Pancreas (tissue), 10 donors: ENCODE measurements at places on chromosomes 13 and 19.
A peak's percentile ranks its signal among the peaks of the same experiment; 100 is the strongest.

GRCh38 chr13:94305463-94305862 lies 174.0 kb downstream of the DCT start:
- DNase-seq = no peak

DNA sequence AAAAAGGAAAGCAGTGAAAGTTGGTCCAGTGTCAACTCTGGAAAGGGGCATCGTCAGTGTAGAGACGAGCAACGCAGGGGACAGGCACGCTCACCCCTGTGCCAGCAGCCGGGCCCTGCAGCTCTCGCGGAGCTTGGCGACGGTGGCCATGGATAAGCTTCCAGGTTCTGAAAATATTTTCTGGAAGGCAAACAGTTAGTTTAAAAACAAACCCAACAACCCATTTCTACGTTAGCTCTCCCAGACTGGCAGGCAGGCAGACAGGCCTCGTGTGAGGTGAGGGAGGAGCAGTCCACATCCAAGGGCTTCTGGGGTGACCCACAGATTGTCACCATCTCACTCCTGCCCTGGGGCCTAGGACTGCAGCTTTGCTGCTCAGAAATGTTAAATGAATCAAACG lies 27.4 kb downstream of the LAMP1 start:
- no peak for DNase-seq

- no peak for DNase-seq
Measured at GRCh38 chr19:50837300-50837699, 3.9 kb upstream of the KLK15 start.

DNA sequence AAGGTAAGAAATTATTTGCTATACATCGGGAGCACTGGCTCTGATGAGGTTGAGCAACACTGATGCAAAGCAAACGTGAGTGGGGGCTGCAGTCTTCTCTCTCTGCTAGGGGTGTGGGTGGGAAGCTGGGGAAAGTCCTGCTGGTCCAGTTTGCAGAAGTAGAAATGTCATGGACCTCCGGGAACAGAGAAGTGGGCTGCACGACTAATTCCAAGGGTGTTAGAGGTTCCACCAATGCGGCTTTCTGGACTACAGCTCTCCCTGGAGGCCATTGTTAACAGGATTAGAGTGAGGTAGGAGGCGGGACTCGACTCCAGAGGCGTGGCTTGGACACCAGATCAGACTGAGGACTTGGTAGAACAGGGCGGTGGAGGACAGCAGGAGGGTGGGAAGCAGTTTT lies 5.7 kb upstream of the FBXO27 start:
- DNase-seq = peak; percentile 57

DNA sequence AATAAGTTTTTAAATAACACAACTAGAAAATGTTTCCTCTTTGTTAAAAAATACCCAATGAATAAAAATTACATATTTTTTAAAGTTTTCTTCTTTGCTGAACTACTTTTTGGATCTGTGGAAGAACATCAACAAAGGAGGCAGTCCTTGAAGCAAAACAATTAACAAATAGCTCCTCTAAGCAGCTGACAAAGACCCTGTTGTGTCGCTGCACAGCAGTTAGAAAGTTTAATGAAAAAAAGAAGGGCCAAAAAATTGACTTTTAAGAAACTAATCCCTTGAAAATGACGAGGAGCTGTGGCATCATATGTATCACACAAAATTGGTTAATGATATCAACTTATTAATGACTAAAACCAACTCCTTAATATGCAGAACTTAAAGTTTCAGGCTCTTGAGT lies 72.1 kb downstream of the SLITRK1 start:
- no peak for DNase-seq

- no peak for DNase-seq
Measured at GRCh38 chr19:364496-365287, 20.1 kb upstream of the MIER2 start.

- no peak for DNase-seq
Measured at GRCh38 chr13:51500687-51501086, 47.9 kb upstream of the INTS6 start.

GRCh38 chr19:17235300-17235970 lies 9.4 kb downstream of the OCEL1 start:
- DNase-seq = peak; percentile 68

- DNase-seq = no peak
Measured at GRCh38 chr13:100536643-100537180, 51.9 kb downstream of the GGACT start.

GRCh38 chr13:93004919-93005318 lies 221.7 kb upstream of the GPC6 start:
- no peak for DNase-seq

DNA sequence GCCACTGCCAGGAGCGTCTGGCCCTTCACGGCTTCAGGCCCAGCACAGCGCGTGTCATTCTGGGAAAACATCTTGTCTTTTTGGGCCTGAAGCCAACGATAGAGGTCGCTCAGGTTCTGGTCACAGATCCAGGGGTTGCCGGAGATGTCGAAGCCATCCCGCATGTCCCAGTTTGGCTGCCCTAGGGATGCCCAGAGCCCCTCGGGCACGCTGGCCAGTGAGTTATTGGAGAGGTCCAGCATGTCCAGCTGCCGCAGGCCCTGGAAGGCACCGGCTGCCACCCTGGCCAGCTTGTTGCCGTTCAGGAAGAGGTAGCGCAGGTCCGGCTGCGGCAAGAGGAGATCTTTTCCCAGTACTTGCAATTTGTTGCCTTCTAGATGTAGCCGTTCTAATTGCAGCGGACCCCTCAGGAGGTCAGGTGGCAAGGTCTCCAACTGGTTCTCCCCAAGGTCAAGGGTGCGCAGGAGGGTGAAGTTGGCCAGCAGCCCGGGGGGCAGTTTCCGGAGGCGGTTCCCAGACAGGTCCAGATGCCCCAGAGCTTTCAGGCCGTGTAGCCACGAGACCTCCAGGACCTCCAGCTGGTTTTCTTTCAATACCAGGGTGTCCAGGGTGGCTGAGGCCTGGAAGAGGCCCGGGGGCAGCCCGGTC lies 1.8 kb downstream of the LRG1 start:
- no peak for DNase-seq

DNA sequence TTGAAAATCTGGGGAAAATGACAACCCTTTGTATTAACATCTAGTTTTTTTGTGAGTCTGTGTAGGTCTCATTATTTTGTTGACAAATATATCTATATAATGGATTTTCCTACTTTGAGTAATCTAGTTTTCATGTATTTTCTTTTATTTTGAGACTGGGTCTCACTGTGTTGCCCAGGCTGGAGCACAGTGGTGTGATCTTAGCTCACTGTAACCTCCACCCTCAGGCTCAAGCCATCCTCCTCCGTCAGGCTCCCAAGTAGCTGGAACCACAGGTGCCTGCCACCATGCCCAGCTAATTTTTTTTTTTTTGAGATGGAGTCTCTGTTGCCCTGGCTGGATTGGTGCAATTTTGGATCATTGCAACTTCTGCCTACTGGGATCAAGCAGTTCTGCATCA lies 9.2 kb downstream of the ZNF525 start:
- no peak for DNase-seq

GRCh38 chr13:75861786-75862185 lies 225.7 kb downstream of the LMO7 start:
- DNase-seq = no peak

- no peak for DNase-seq
Measured at GRCh38 chr19:48190885-48191284, 20.4 kb downstream of the ZSWIM9 start.

DNA sequence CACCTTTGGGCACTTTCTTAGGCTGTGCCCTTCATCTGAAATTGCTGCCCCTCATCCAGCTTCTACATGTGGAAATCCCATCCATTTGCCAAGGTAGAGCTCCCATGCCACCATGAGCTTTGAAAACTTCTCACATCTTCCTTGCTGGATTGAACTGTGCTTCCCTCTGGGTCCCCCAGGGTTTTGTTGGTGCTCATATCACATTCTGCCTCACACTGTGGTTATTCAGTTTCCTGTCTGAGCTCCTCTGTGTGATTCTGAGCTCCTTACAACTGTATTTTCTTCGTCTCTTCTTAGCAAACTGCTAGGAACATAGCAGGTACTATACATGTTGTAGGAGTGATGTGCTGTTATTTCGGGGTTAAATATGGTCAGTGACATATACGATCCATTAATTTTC lies 74.9 kb upstream of the KL start:
- no peak for DNase-seq

GRCh38 chr19:40596608-40597328 lies 4.4 kb upstream of the LTBP4 start:
- peak; percentile 73 for DNase-seq

DNA sequence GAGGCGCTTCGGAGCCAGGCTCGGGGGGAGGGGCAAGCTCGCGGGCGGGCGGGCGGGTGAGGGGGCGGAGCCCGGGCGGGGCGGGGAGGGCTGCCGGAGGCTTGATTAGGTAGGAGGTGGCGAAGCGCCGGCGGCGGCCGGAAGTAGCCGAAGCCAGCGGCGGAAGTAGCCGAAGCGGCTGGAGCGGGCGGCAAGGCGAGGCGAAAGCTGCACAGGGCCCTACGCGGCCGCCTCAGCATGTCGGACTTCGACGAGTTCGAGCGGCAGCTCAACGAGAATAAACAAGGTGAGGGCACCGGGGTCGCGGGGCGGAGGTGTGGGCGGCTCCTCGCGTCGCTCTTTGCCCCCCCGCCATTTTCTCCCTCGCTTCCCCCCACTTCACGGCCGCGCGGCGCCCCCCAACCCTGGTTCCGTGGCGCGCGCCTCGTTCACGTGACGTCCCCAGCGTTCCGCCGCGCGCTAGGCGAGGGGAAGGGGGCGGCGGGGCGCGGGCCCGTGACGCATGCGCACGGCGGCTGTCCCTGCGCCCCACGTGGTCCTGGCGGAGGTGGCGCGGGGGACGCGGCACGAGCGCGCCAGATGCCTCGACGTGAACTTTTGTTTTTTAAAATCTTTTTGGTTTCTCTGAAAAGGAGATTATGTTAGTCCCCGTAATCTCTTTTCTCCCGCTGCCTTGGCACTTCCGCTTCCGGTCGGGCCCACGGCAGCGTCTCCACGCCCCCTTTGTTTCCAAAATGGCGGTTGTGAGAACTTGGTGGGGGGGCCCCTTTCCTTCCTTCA lies at the start of gene U2AF2:
U2AF2 (plus strand) TSS at position 168 of the 780 bp plus-strand sequence; CDS start at position 238, 70 bp downstream.
- peak; percentile 99 for DNase-seq

- no peak for DNase-seq
Measured at GRCh38 chr13:76160506-76160905, 524.4 kb downstream of the LMO7 start.

DNA sequence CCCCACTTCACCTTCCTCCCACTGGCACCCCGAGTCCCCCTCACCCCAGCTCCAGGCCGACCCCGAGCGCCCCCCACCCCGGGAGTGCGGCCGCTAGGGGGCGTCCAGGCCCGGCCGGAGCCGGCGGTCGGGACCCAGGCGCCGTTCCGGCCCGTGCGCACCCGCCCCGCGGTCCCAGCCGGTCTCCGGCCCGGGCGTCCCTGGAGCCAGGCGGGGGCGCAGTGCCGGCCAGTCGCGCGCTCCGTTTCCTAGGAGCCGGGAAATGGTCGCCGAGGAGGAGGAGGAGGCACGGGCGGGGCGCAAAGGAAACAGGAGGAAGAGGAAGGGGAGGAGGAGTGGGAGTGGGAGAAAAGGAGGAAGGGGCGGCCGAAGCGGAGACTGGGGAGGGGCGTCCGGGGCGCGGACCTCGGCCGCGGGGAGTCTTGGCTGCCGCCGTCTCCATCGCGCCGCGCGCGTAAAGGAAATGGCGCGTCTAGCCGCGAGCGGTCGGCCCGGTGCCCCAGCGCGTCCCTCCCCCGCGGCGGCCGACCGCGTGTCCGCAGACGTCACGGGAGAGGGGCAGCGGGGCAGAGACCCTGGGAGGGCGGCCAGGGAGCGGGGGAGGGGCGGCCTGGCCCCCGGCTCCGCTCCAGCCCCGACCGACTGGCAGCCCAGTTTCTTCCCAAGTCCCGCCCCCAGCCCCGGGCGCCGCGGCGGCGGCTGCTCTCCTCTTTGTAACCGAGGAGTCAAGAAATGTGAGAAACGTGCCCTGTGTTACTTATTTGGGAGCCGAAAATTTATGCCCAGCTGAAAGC lies 1.1 kb upstream of the KCTD15 start:
- DNase-seq = peak; percentile 93

- no peak for DNase-seq
Measured at GRCh38 chr13:100301418-100301817, 212.5 kb downstream of the PCCA start.

- DNase-seq = no peak
Measured at GRCh38 chr19:11191934-11192333, 5.4 kb downstream of the KANK2 start.

- no peak for DNase-seq
Measured at GRCh38 chr19:42275103-42275502, 6.1 kb downstream of the CIC start.

GRCh38 chr13:76874479-76874878 lies 11.7 kb downstream of the KCTD12 start:
- no peak for DNase-seq

GRCh38 chr19:22533761-22534160 lies 100.4 kb upstream of the ZNF492 start:
- no peak for DNase-seq

DNA sequence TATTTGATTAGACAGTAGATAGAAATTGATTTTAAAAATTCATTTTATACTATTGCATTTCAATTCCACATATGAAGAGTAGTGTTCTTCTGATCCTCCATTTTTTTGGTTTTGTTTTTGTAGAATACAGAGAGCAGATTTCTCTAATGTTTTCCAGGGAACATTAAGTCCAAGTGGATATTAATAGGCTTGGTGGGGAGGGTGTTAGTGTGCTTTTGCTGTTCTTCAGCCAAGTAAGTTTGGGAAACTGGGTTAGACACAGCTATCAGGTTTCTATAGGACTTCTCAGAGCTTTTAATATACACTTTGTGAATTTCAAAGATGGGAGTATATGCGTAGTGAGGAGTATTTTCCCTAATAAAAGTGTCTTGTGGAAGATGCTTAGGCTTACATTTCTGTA lies 21.8 kb downstream of the NAA16 start:
- DNase-seq = no peak

DNA sequence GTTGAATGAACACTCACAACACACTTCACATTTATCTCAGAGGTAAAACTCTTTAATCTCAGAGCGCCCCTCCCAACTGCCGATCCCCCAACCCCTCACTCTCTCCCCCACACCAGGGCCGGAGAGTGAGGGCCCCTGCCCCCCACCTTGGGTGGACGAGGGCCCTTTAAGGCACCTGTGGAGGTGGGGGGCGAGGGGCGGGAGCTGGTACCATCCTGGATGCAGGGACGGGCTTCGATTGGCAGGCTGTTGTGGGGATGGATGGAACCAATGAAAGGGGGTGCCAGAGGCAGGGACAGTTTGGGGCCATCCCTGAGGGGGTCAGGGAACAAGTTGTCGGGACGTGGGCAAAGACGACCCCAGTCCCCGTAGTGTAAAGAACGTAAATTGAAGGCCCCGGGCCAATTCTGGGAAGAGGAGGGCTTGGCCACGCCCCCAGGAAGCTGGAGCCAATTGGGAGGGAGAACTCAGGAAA lies 1.7 kb upstream of the PNKP start:
- no peak for DNase-seq

- peak; percentile 68 for DNase-seq
Measured at GRCh38 chr19:18596752-18597157, 8.2 kb downstream of the REX1BD start.

GRCh38 chr13:109879338-109879737 lies 93.0 kb upstream of the IRS2 start:
- no peak for DNase-seq

- DNase-seq = no peak
Measured at GRCh38 chr19:29878973-29879654, 62.9 kb upstream of the URI1 start.
